ENCODE measurements at places on chromosomes 7 and 10.

DNA sequence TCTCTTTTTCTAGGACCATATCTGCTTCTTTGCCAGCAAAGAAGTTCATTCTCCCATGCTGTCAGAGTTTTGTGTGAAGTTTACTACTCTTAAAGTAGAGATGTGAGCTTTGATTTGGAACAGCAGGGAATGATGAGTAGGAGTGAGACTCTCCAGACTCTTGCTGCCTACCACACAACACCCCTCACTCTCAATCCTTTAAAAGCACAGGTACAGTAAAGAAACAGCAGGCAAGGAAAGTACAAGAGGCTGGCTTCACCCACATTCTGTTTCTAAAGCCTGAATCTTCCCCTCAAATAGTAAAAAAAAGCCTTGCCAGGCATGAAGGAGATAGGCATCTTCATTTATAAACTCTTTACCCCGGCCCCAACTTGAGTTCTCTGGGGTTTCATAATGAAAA lies 97.3 kb downstream of the ARMH3 start:
- no peak for DNase-seq

GRCh38 chr7:96144260-96144526 lies 177.7 kb downstream of the SLC25A13 start:
- no peak for DNase-seq

- peak; percentile 21 for DNase-seq
These were observed 27.9 kb downstream of the MTURN start for GRCh38 chr7:30162622-30163124.

DNA sequence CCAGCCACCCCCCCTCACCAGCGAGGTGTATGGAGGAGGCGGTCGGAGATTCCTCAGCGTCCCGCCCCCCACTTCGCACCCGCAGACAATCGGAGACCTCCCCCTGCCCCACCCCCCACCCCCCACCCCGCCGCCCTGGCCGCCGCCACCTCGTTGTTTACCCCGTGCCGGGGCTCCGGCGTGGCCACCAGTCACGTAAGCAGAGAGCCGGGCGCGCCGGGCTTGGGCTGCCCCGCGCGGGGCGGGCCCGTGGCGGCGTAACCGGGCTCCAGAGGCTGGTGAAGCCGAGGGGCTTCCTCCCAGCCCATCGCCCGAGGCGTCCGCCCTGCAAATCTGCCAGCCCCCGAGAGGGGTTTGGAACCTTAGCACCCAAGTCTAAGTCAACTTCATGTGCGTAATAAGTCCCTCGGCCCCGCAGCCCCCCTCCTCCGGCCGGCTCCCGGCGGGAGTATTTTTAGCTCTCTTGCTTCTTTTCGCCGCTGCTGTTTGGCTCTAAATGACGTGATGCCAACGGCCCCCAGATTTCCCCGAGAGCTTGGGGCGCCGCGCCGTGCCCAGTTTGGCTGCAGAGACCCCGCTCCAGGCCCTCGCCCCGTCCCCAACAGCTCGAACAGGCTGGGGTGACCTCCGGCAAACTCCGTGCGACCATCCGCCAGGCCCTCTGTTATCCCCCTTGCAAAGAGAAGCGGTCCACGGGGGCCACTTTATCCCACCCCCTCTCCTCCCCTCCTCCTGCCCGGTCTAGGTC lies 2.7 kb downstream of the MXI1 start:
- DNase-seq = peak; percentile 55

GRCh38 chr10:44261710-44262455 lies 123.0 kb downstream of the CXCL12 start:
- no peak for DNase-seq

DNA sequence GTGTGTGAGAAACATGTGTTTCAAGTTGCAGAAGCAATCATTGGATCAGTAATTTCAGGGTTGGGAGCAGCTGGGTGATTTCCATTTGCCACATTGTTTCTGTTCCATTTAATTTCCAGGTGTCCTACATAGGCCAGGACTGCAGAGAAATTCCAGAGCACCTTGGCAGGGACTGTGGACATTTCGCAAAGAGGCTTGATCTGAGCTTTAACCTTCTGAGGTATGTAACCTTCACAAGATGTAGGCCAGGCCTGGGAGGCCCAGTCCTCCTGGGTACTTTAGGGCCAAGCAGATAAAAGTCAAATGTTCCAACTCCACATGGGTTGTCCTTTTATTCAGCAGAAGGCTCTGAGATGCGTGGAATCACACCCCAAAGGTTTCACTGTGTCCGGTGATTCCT lies 6.9 kb downstream of the LRMDA start:
- no peak for DNase-seq

GRCh38 chr7:150435390-150436073 lies 14.9 kb upstream of the GIMAP8 start:
- DNase-seq = no peak

DNA sequence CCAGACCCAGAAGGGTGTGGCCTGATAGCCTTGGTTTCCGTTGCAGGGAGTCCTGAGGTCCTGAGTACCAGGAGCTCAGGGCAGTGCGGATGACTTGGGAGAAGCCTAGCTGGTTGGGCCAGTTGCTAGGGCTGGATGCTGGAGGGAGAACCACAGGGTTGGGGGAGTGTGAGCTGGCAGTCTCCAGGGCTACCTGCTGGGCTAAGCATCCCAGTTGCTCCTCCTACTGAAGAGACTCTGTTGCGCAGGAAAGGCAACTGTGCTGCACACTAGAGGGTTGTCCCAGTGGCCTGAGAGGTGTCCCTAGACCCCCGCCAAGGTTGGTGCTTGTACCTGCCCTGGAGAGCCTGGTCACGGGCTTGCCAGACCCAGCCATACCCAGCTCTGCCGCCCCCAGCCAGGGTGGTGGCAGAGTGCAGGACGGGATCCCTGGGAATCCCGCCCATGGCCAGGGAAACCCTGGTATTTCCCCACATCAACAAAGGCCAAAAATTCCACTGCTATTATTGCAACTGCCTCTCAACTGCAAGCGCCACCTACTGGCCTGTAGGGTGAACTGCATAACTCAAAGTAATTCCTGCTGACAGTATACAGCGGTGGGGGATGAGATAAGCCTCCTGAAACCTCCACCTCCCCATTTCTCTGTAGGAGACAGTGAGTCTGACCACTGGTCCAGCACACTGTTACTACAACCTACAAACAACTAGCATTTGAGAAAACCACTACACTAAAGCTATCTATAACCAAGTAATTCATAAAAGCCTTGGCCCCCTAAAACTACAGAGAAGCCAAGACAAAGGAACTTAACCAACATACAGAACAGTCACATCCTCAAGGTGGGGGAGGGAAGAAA lies 67.6 kb upstream of the DDC start:
- peak; percentile 60 for DNase-seq

DNA sequence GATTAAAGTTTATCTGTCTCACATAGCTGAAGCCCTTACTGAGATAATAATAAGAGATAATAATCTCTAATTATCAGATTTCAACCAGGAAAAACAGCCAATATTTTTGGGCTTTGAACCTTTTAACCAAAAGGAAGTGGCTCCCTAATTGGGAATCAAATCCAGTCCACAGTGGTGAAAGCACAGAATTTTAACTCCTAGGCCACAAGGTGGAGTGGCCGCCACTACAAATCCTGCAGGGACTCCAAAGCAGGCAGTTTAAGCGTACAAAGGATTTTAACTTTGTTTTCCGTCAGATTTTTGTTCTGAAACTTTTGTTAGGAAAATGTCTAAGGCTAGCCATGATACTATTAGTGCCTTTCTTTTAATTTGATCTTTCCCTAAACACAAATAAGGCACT lies 99.6 kb upstream of the CCNY start:
- DNase-seq = peak; percentile 24

DNA sequence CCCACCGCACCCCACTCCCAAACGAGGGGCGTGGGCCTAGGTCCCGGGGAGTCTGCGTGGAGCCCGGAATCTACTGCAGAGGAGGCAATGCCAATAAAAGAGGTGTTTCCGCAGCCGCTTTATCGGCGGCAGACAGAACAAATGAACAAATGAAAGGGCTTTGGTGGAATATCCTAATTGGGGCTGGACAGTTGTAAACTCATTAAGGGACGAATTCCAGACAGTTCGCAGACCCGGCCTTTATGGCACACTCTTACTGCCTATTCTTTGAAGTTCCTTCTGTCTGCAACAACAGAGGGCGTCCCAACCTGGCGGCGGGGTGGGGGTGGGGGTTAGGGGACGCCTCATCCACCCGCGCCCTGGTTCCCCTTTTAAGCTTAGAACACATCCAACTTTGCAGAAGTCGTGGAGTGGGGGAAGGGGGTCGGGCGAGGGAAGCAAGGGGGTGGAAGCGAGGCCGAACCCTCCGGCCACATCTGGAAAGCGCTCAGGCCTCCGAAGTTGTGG lies 4.1 kb downstream of the HOXA9 start:
- no peak for DNase-seq

DNA sequence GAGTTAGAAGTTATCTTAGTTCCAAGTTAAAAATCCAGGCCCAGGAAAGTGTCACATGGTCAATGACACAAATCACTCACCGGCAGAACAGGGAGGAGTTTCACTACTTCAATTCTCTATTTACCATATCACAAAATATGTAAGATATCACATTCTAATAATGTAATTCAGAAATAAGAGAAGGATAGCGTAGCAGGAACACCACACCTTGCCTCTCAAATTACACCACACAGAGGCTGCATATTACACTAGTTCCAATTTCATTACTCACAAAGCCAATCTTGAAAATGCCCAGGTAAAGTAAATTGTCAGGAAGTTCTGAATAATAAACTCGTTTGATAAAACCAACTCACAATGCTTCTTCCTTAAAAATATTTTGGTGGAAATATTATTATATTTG lies 169.2 kb downstream of the CTTNBP2 start:
- no peak for DNase-seq

DNA sequence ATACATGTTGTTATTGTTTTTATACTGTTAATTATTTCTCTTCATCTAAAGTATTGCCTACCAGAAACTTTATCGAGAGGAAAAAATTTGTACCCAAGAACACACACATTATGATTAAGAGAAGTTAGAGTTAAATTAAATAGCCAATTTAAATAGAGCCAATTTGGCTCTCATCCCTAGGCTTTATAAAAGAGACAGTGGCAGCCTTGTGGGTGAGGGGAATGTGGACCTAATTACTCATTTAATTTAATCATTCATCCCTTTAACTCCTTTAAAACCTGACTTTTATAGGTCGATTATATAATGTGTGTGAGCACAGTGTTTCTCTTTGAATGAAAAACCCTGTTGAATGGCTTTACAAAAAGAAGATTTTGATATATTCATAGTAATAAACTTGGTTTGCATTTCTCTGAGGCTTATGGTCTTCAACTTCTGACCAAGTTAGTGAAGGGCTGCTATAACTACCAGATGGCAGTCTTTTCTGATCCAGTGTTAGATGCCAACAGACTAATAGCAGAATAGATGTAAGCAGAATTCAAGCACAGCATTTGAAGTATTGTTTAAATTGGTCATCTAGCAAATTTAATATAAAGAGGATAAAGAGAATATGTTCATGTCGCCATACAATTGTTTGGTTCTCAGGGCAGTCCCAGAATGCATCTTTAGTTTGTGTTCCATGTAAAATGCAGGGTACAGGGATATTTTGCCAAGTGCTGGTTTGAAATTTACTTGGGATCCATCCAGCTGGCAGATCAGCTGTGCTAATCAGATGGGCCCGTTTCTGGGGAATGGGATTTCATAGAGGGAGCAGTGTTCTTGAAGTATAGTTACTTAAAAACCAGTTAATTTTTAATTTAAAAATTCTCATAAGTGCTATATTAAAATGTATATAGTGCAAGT lies 25.3 kb downstream of the ADD3 start:
- DNase-seq = no peak

DNA sequence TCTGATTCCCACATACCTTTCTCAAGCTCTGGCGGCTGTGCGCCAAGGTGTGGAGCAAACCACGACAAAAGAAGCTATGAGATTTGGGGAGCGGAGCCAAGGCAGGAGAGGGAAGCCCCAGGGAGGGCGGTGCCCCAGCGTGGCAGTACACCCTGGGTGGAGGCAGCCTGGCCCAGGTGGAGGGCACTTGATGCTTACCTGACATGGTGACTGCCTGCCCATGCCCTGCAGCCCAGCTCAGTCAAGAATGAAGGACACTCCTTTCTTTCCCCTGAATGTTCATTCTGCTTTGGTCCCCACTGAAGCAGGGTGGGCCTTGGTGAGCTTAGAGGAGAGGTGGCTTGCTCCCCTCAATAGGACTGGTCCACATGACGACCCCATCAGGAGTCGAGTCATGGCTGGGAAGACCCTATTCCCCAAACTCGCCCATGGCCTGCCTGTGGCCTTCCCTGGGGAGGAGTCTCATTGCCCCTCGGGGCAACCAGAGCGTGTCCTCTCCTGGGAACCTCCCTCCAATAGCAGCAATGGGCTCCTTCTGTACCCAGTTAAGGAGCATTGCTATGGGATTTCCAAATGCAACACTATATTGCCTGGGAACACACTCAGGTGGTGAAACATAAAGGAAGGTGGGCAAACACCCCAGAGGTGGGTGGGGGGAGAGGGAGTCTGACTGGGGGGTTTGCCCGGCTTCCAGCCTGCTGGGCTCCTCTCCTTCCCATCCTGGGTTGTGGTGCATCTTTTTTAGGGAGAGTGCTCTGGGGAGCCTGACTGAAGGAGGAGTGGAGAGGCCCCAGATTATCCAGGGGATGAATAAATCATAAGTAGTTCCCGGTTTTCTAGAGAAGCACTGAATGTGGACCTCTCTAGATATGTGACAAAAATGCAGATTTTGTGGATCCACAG lies 22.7 kb downstream of the RAMP3 start:
- DNase-seq = no peak

- DNase-seq = no peak
These were observed 66.5 kb downstream of the DGKB start for GRCh38 chr7:14836006-14836405.

- no peak for DNase-seq
These were observed 9.1 kb downstream of the LAMB1 start for GRCh38 chr7:107993891-107994291.

GRCh38 chr10:5305374-5305773 lies 59.4 kb upstream of the UCN3 start:
- DNase-seq = no peak

DNA sequence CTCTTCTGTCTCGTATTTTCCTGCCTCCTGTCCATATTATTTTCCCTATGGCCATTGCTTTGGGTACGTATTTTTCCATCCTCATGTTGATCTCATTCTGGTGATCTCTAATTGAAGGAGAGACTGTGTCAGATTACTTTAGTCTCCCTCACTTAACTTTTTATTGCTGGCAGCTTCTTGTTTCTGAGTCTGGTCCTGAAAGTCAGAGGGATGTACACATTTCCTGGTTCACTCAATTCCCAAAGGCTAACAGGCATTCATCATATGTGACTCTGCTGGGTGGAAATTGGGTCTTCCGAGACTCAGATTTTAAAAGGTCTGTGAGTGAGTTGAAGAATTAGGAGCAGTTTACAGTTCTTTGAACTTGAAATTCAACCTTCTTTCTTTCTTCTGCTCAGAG lies 10.9 kb downstream of the UMAD1 start:
- DNase-seq = no peak

- DNase-seq = no peak
These were observed 45.4 kb downstream of the CALML3 start for GRCh38 chr10:5570007-5570655.

GRCh38 chr7:48040944-48041652 lies 5.8 kb downstream of the C7orf57 start:
- no peak for DNase-seq

DNA sequence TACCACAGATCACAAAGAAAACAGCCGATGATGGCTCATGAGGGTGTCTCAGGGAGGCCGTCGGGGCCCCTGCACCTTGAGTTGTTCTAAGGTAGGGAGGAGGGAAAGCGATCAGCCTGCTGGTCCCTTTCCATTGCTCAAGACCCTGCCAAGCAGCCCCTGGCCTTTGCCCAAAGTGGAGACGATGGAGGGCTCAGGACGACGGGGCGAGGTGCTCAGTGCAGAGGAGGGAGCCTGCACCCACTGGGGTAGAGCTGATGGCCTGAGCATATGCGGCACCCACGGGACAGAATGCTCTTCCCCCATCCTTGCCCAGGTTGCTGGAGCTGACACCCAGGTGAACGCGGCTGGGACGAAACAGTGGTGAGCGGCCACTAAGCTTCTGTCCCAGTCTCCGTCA lies 58.3 kb upstream of the FAM20C start:
- no peak for DNase-seq

Measured in hepatic stellate cell (primary cell).